ENCODE measurements at places on chromosomes 5 and 9.

DNA sequence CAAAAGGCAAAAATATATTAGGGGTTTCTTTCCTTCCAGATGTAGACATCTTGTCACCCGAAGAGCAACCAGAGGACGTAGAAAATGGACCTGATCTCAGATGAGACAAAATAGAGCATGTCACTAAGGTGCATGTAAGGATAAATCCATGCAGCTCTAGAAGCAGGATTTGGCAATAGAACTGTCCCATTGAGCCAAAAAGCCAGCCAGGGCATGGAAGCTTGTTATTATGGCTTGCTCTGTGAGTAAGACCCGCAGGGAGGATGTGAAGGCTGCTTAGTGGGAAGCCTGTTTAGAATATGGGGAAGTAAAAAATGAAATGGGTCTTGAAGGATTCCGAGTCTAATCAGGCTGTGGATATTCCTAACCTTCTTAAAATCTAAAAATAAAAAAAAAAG lies 165.6 kb upstream of the MPDZ start:
- DNase-seq: no peak

GRCh38 chr9:133158695-133159094 lies 5.0 kb downstream of the GBGT1 start:
- DNase-seq: no peak

DNA sequence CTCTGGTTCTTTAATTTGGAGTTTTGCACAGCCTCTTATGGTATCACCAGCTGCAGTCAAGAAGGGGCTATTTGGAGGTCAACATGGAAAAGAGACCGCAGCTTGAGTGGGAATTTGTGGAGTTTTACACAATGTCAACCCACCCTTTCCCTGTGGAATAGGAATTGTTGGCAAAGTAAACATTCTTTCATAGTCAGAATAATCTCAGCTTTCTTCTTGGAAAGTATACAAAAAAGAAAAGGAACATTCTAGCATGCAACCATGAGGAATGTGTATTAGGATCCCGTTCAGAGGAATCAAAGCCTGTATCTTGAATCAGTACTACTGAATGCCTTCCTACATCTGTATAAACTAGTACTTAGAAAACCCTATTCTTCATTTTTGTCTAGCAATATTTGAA lies 107.6 kb downstream of the LURAP1L start:
- DNase-seq: no peak

DNA sequence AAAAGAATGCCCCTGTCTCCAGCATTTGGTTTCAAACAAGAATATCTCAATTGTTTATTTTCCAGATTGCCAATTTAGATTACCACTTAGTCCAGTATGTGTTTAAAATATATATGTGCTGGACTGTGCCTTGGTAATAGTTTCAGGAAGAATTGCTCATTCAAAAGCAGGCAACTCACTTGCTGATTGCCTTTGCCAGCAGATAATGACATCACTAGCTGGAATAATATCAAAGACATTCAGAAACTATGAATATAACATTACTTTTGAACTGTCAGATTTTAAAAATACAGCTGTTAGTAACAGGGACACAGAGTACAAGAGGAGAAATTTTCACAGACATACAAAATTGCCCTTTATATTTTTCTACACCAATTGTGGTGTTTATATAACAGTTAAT lies 96.0 kb upstream of the ITGA2 start:
- no peak for DNase-seq

DNA sequence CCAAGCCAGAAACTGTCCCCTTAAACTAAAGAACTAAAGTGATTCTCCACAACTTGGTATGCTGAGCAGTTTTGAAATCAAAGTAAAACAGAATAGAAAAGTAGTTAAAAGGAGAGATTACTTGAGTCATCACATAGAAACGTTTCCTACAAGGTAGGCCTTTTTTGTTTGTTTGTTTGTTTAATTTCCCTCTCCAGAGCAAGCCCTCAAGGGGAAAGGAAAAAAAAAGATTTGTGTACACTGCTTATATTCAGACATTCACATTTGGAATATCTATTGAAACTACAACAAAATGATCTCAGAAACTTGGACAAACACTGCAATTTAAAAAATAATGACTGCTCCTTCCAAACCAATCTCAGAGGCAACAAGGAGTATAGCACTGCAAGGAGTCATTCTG lies 304.7 kb upstream of the NREP start:
- no peak for DNase-seq

DNA sequence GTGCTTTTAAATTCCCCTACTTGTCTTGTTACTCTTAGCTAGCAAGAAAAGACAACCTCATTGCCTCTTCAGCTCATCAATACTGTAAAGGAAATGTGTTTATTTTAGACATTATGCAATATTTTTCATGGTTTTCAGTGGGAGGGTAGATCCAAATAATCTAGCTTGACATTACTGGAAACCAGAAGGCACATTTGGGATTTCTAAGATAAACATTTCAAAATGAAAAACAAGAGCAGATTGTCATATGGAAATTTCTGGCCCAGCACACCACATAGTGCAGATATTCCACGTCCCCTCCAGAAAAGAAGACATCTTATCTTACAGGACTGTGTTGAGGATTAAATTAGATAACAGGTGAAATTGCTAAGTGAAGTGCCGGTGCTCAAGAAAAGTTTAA lies 296.9 kb downstream of the MSX2 start:
- DNase-seq: no peak

GRCh38 chr5:88825584-88826315 lies 57.2 kb downstream of the MEF2C start:
- DNase-seq: no peak

DNA sequence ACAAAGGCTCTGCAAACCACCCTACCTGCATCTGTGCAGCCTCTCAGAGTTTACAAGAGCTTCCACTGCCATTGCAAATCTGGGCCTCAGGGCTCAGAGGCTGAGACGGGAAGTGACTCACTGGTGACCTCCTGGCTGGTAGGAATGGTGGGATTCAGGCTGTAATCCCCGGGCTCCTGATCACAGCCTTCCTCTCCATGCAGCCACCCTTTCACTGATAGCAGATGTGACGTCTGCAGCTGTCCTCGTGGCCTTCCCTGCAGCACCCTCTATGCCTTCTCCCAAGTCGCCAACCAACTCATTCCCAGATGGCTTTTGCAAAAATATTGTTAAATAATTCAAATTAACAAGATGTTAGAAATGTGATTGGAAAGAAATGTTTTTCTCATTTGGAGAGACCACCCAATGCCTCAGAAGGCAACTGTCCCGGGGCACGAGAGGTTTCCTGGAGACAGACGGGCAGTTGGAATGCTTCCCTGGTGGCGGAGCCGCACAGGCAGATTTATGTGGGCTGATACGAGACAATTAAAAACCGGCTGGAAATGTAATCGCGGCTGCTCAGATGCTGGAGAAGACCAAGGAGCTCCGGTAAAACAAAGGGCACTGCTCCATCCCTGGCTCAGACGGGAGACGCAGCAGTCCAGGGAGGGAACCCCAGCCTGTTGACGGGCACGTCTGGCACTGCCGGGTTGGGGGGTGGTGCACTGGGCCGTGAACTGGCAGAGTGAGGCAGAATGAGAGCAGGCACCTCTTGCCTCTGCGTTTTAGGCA lies 34.4 kb upstream of the SLC25A51 start:
- DNase-seq: no peak

GRCh38 chr5:13945271-13945670 lies 783 bp upstream of the DNAH5 start:
- no peak for DNase-seq

GRCh38 chr5:9479361-9479760 lies 66.5 kb downstream of the SEMA5A start:
- no peak for DNase-seq

- no peak for DNase-seq
These were observed 55.4 kb downstream of the FGD3 start for GRCh38 chr9:93002700-93003099.

- no peak for DNase-seq
These were observed 124.6 kb downstream of the TARS1 start for GRCh38 chr5:33565324-33565723.

DNA sequence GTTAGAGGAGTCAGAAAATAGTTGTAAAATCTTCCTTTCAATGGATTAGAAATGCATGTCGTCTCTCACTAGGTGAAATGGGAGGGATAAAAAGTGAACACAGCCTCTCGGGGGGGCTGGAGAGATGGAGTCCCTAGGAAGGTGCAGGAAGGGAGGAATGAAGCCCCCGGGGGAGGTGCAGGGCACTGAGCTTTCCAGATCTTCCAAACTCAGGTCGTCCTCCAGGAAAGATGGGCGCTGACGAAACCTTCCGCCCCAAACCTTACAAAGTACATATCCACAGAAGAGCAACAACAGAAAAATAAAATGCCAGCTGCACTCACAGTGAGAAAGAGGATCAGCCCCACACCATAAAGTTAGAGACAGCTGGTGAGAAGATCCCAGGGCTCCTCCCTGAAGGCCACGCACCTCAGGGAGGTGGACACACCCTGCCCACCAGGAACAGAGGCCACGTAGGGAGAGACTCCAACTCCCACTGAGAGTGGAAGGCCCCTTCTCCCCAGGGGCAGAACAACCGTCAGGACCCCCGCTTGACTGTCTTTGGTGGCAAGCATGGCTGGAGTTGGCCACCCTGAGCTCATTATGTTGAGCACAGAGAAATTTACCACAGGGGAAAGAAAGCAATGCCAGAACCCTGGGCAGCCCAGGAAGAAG lies 174.3 kb downstream of the AUH start:
- no peak for DNase-seq

- DNase-seq: no peak
These were observed 7.9 kb downstream of the TRMT10B start for GRCh38 chr9:37761511-37761910.

GRCh38 chr5:76547891-76548524 lies 75.2 kb downstream of the F2RL2 start:
- no peak for DNase-seq

GRCh38 chr9:126681336-126681735 lies 67.6 kb downstream of the LMX1B start:
- no peak for DNase-seq

DNA sequence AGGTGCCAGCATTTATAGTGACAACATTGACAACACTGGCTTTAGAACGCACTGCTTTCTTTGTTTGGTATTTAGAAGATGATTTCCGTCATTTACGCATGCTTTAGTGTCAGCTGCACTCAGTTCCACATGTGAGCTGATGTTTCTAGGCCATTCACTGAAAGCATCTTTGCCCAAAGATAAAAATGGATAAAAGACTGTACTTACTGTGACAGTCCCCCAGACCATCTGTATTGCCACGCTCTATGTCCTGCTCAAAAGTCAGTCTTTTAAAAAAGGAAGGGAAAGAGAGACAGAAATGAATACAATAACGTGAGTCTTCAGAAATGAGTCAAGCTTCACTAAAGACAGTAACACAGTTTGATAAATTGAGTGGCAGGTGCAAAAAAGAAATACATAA lies 99.3 kb downstream of the SEMA6A start:
- DNase-seq: no peak

- no peak for DNase-seq
These were observed 19.6 kb downstream of the ROR2 start for GRCh38 chr9:91930475-91930874.

- no peak for DNase-seq
These were observed 7.8 kb upstream of the TNFAIP8 start for GRCh38 chr5:119347991-119348390.

DNA sequence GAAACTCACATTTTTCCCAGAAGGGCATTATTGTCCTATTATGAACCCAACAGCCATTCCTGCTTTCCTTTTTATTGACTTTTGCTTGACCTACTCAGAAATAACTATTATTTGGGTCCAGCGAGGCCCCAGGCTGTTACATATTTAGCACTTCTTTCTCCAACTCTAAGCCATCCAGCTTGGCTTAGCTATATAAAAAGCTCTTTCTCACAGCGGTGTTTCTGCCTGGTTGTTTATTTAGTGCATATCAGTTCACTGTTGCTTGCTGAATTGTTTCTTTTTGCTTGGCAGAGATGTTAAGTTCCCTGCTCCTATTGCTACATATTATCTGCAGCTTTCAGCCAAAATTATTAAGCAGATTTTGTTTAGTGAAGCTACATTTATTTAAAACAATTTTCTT lies 1156.8 kb upstream of the SEMA6A start:
- DNase-seq: no peak

DNA sequence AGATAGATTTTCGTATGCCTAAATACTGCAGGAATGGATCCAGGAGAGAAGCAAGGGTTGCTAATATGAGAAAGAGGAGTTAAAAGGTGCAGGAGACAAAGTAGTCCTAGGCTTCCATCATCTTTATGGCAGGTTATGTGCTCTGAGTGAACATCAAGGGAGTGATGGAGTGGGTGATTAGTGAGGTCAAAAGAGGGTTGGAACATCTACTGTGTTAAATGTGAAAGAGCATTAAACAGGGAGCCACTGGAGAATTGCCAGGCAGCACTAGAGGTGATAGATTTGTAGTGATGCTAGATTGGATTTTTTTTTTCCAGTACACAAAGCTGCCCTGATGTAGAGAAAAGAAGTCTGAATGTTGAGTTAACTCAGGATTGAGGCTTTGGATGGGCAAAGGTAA lies 199.3 kb downstream of the NMUR2 start:
- DNase-seq: no peak

DNA sequence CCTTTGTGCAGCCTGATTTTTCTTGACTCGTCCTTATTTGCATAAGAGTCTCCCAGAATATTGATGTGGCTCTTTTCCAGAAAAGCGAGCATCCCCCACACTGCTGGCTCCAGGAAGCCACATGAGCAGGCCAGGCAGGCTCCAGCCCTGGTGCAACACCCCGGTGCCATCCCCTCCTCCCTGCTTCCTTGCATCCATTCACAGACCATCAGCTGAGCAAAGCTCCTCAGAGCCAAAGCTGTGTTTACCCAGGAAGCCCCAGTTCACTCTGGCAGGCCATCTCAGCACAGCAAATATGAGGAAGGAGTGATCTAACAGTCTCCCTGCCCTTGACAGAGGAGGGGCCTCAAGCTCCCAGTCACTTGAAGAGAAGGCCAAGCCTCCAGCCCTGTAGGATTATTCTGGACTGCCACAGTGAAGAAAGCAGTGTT lies 34.4 kb downstream of the INSYN2B start:
- no peak for DNase-seq

- no peak for DNase-seq
These were observed 47.4 kb upstream of the TENT2 start for GRCh38 chr5:79564798-79565279.

DNA sequence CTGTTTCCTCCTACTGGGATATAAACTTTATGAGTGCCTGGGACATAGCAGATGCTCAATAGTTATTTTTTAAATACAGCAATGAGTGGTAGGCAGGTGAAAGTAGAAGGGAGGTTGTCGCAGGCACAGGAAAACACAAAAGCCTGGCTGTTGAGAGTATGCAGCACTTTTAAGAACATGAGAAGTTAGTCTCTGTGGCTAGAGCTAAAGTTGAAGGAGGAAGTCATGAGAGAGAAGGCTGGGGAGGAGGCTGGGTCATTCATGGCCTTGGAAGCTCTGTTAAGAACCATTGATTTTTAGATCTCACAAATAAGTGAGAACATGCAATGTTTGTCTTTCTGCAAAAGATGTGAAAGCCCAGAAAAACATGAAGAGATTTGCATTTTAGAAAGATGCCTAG lies 126.7 kb downstream of the PRKACG start:
- DNase-seq: no peak

- DNase-seq: no peak
These were observed 203.9 kb downstream of the FBXL7 start for GRCh38 chr5:15703901-15704300.

GRCh38 chr9:83012168-83012921 lies 50.6 kb downstream of the RASEF start:
- DNase-seq: no peak
